ENCODE measurements at places on chromosomes 11 and 22.
A peak's percentile ranks its signal among the peaks of the same experiment; 100 is the strongest.

GRCh38 chr11:75276686-75277085 lies 36.1 kb downstream of the TPBGL start:
- DNase-seq = no peak

DNA sequence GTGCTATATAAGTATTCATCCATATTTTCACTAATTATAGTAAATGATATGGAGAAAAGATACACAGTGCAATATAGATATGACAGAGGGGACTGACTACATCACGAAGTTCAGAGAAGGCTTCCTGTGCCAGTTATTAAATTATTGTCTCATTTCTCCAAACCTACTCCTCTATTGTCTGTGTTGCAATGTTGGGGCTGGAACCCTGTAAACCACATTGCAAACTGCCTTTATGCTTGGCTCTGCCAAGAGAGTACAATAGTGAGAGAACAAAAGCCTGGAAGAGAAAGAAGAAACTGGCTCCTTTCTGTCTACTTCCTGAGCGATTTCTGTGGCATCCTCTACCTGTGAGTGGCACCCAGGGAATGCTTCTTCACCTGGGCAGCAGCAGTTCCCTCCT lies 46.4 kb downstream of the ME3 start:
- DNase-seq = peak; percentile 51

- no peak for DNase-seq
These were observed 60.7 kb upstream of the PHF21A start for GRCh38 chr11:46181843-46182424.

- no peak for DNase-seq
These were observed 107.7 kb upstream of the SYT13 start for GRCh38 chr11:45393826-45394225.

DNA sequence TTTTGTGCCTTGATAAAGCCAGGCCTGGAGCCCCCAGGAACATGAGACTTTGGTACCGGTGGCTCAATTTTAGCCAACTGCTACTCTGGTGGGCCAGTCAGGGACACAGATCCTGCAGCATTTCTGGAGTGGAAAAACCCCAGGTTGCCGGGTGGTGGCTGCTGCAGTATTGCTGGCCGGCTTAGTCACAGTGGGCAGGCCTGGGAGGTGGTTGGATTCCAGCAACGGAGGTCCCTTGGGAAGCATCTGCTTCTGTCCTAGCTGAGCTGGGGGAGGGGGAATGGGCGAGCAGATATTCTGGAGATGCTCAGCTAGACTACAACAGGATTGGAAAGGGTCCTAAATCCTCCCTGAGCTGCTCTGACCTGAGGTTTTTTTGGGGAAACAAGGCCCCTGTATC lies 31.6 kb upstream of the ACCSL start:
- peak; percentile 61 for DNase-seq

- DNase-seq = no peak
These were observed 19.7 kb upstream of the CABP2 start for GRCh38 chr11:67542971-67543370.

DNA sequence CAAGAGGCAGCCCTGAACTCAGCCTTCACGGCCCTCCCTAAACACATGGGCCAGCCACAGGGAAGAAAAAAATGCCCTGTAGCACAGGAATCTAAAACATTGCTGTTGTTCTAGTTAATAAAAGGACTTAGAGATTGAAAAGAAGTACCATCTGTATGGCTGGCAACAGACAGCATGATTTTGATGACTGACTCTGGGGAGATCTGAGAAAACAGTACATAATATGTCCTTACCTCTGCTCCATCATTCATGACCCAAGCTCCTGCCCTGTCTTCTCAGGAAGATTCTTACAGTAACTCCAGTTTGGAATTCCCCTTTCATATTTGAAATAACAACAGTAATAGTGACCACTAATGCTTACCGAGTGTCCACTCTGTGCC lies 244.2 kb downstream of the ETS1 start:
- no peak for DNase-seq

- DNase-seq = no peak
These were observed 15.4 kb upstream of the TUBA8 start for GRCh38 chr22:18095101-18095805.

DNA sequence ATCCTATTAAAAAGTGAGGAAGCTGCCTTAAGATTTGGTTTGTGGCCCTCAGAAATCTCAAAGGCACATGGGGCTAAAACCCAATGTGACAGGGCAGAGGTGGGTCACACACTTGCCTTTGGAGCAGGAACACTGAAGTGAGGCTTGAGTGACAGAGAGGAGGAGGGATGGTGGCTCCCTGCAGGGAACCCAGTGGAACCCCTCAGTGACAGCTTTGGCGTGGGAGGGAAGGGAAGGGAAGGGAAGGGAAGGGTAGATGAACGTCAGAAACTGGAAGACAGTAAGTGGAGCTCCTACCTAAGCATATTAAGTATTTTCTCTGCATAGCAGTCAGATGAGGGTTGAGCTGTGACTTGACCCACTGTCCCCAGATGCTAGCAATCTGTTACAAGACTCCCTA lies 68.5 kb downstream of the TMPRSS5 start:
- DNase-seq = no peak

DNA sequence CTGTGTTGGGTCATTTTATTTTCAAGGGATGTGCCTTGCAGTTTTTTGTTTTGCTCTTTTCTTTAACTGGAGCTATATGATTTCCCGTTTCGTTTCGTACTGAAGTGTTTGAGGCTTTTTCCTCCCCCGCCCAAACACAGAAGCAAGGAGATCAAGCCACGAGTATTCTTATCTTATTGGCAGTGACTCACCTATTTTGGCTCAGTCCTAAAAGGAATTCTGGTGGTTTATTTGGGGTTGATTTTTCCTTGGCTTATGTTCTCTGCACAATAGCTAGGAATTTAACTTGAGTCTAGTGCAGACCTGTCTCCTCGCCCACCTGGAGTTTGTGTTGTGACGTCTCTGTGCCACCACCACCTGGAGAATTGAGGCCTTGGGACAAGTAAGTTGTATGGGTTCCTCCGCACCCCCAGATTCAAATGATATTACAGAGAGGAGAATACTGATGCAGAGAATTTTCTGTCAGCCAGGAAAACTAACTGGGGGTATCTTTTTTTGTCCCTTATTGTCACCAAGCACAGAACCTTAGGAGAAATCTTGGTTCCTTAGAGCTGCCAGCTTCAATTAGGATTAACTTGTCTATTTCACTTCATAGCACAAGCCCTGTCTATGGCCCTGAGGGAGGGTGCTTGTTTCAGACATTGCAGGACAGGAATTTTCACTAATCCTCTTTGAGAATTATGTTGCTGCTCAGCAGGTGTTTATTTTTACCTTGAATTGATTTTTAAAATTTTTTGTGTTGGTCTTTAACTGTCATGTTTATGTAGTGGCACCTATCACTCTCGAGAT lies 90.4 kb upstream of the BIRC3 start:
- no peak for DNase-seq

DNA sequence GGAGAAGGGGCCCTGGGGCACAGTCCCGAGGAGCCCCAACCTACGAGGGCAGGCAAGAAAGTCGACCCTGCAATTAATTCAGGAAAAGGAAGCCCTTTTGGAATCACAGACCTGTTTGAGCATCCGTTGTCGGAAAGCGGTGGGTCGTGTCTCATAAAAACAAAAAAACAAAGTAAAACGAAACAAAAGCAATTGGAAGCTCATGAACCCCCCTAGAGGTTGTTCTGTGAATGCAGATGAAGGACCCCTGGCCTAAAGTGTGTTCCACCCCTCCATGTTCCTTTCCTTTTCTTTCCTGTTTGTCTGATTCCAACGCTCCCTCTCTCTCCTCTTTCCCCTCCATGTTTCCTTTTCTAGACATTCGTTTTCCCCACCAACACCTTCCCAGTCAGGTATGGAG lies 203.7 kb downstream of the GRIK4 start:
- no peak for DNase-seq

DNA sequence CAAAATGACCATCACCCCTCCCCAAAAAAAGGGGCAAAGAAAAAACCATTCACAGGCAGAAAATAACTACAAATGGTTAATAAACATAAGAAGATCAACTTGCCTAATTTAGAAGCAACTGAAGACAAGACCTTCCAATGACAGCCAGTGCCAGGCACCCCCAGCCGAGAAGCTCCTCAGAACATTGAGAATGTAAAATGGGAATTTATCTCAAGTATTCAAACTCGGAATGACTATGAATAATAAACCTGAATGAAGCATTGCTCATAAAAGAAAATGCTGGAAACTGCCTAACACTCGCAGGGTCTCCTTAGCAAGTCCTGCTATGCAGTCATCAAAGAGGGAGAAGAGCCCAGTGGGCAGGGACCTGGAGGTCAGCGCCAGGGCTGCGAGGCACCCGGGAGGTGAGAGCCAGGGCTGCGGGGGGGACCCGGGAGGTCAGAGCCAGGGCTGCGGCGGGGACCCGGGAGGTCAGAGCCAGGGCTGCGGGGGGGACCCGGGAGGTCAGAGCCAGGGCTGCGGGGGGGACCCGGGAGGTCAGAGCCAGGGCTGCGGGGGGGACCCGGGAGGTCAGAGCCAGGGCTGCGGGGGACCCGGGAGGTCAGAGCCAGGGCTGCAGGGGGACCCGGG lies 23.2 kb upstream of the MOB2 start:
- no peak for DNase-seq

DNA sequence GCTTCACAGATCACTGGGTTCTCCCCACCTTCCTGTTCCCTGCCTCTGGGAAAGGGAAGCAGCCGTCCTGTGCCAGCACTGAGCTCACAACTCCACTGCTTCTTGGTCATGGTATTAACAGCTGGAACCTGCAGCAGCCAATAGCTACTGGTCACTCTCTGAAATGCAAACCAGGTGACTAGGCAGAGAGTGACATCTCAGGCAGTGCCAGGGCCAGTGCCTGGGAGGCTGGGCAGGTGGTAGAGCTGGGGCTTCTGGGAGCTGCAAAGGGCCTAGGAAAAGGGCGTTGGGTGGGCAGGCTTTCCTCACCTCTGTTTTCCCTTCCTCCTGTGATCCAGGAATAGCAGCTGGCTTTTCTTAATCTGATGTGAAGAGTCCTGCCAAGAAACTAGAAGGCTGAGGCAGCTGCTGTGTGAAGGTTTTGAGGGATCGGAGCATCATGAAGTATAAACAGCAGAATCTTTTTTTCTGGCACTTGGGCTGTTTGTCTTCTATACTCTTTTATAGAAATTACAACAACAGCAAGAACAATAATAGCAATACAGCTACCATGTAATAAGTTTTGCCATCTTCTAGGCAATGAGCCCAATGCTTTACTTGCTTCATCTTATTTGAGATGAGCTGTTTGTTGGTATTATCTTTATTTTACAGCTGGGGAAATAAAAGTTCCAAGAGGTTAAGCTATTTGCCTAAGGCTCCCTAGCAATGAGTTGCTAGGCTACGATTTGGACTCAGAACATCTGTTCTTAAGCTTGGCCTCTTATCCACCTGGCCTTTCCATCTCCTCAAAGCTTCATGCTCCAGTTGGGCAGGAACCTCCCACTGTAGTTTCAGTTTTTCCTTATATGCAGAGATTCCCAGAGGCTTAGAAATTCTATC lies 22.0 kb upstream of the CD44 start:
- DNase-seq = peak; percentile 88

GRCh38 chr22:36873614-36874308 lies 13.0 kb downstream of the NCF4 start:
- peak; percentile 62 for DNase-seq

- DNase-seq = peak; percentile 74
These were observed 18.1 kb upstream of the LINC01488 start for GRCh38 chr11:69463181-69463994.

- DNase-seq = no peak
These were observed 65.1 kb upstream of the CARD18 start for GRCh38 chr11:105204636-105205035.

DNA sequence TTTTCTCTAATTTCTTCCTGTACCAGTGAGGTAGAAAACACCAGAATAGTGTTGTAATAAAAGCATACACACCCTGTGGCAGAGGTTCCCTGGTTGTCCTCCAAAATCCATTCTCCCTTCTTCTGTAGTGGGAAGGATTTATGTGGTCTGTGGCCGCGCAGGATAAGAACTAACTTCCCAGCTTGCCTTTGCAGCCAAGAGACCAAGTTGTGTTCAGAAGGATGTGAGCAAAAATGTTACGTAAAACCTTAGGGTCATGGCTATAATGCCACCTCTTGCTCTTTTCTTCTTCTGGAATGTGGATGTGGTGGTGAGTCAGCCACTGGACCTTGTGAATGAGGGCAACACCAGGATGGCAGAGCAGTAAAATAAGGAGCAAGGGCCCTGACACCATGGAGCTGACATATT lies 28.4 kb downstream of the CCDC90B start:
- peak; percentile 82 for DNase-seq

GRCh38 chr11:33731723-33732531 lies 4.3 kb downstream of the CD59 start:
- DNase-seq = peak; percentile 31

- no peak for DNase-seq
These were observed 7.3 kb downstream of the RGL4 start for GRCh38 chr22:23698094-23698493.

DNA sequence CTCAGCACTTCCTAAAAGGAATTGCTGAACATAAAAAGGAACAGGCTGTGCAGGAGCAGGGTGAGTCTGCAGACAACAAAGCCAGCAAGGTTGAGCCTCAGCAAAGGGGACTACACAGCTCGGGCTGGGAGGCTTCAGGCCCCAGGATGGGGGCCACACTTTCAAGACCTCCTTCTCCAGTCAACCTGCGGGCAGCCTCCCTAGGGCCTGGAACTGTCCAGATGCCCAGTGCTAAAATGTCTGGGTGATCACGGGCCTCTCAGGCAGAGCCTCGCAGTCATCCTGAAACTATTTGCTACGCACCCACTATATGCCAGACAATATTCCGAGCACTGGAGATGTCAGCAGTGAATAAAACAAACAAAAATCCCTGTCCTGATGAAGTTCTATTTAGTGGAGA lies 3.9 kb upstream of the NEFH start:
- no peak for DNase-seq

GRCh38 chr11:13972944-13973343 lies 10.4 kb downstream of the SPON1 start:
- no peak for DNase-seq

- DNase-seq = peak; percentile 53
These were observed 20.7 kb downstream of the ELF5 start for GRCh38 chr11:34492806-34493414.

- no peak for DNase-seq
These were observed 607 bp upstream of the ZNF70 start for GRCh38 chr22:23751441-23751996.

DNA sequence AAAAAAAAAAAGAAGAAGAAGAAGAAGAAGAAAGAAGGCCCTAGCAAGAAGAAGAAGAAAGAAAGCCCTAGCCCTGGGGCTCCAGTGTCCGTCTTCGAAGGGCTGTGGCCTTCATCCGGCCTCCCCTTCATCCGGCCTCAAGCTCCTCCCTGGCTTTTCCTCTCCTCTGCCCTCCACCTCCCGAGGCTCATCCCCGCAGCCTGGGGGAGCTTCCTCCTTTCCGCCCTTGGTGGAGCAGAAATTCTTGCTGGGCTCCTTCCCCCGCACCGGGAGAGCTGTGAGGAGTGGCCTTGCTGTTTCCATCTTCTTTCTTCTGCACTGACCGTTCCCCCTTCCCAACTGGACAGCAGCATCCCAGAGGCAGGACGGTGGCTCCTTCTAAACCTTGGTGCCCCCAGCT lies 9.5 kb upstream of the LTO1 start:
- no peak for DNase-seq

- peak; percentile 41 for DNase-seq
These were observed 1.4 kb upstream of the NXF1 start for GRCh38 chr11:62806611-62807121.

GRCh38 chr11:16448123-16448717 lies 91.9 kb upstream of the SOX6 start:
- no peak for DNase-seq
